Testis (tissue), 5 donors: ENCODE measurements at places on chromosomes 4 and X. TPM values are rescaled to one million over a fixed set of nuclear protein-coding genes. Genes with fewer than 3 reads are reported as not detected.

GRCh38 chr4:183356931-183357675, 34.9 kb upstream of the CLDN24 start:
- DNase-seq: no peak

DNA sequence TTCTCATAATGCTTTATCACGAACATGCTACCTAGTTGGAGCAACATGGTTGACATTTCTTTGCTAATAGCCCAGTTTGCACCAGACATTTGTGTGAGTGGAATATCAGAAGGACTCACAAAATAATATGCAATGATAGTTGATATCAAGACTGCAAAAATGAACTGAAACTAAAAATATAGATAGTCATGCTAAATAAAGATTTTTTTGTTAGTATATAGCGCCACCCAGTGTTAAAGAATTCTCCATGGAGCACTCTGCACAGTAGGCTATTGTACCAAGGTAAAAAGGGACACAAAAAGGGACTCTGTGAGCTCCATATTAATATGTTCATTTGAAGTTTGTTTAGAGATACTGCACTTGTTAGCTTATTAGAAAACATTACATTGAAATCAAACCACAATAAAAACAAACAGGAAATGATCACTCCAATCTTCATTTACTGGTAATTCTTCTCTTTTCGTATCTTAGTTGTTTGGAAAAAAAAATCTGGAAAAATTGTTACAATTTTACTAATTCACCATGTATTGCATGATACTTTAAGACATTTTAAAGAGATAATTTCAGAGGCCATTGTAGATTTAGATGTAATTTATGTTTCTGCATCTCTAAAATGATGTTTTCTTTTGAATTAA, 1509.6 kb downstream of the ADGRL3 start:
- peak; percentile 14 for DNase-seq

Gene SSX1
- 14.3 TPM for total RNA-seq

- DNase-seq: no peak
Measured at GRCh38 chrX:40444798-40445496, 135.8 kb upstream of the ATP6AP2 start.

DNA sequence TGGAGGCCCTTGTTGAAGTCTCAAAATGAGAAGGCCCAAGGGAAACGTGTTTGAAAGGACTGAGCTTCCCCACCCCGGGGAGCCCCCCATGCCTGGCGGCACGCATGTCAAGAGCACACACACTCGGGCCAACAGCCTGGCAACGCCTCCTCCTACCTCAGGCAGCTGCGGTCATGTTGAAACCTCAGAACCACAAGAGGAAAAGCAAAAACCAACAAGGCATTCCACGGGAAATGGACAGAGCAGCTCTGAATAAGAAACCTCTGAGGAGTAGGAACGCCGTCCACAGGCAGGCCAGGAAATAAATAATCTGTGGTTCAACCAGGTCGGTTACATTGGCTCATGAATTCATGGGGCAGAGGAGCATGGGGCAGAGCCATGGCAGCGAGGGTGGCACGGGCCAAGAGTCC, 95.7 kb upstream of the AFAP1 start:
- no peak for DNase-seq

DNA sequence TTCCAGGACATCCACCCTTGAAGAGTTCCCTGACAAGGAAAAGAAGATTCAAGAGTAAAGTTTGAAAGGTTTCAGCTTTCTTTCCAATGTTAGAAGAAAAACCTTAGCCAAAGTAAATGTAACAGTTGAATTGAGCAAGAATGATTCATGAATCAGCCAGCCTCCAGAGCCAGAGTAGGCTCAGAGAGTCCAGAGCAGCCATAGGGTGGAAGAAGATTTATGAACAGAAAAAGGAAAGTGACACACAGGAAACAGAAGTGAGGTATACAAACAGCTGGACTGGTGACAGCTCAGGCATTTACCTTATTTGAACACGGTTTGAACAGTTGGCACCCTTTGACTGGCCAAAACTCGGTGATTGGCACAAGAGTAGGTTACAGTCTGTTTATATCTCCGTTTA, 63.2 kb downstream of the QDPR start:
- DNase-seq: no peak

Gene GPC3
- 5.4 TPM for total RNA-seq

DNA sequence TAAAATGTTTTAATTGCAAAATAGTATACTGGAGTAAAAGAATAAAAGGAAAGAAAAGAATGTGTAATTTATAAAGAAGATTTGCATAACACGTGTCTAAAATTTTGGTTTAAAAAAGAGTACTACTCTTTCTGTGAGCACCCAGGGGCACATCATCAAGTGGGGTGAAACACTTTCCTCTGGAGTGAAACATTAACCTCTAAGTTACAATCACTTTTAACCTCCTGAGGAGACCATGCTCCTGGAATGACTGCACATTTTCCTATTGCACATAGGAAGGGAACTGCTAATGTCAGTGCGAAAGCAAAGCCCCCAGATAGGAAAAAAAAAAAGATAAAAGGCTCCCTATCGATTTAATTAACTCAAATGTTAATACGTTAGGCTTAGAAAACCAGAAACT, 13.3 kb downstream of the VEGFC start:
- DNase-seq: no peak

Gene PITX2
- total RNA-seq: 0.93 TPM

Gene VSIG4
- total RNA-seq: 19.9 TPM

Gene PAGE5
- total RNA-seq: 28.7 TPM

GRCh38 chr4:76896614-76897535, 1.1 kb downstream of the SOWAHB start:
- peak; percentile 34 for DNase-seq

DNA sequence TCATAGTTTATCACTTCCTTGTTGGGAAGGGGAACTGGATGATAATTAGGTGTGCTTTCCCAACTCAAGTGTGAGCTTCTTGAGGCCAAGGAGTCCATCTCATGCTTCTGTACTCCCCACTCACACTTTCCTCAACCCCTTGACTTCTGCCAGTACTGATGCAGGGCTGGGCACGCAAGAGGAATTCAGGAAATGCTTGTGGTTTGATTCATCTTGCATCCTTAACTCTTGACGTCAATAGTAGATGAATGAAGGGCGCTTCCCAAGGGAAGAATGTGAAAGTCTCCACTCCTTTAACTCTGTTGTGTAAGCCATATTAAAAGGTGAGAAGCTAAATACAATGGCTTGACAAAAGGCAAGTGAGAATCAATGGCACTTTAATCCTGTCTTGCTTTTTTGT, 101.8 kb downstream of the AGTR2 start:
- no peak for DNase-seq

DNA sequence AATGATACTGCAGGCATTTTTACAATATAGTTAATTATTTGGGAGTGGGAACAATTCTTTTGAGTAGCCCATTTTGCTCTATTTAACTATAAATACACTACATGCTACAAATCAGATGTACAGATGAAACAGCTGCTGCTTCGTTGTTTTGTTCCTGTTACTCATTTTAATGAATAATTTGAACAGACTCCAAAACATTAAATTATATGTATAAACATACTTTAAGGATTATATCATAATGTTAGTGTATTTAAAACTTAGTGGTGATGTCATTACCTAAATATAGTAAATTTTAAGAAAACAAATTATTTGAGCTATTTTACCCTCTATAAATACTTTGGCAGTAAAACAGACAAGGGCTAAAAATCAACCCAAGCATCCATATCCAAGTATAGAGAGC, 60.7 kb downstream of the GAB1 start:
- no peak for DNase-seq

DNA sequence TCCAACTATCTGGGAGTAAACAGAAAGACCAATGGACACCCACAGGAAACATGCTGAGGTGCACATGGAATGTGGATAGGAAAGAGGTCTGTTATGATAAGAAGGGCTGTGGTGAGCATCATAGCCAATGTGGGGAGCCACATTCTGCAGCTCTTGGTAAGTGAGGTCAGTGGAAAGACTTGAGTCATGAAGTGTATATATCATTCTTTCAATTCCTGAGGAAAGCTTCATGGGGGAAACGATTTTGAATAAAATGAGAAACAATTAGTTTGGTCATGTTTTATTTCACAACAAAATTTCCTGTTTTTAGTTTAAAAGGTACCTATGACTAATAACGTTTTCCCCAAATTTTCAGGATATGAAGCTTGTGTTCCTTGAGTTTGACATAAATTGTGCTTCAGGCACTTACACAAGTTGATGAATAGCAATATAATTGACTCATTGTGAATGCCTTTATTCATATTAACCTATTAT, 41.4 kb upstream of the RASSF6 start:
- no peak for DNase-seq

Gene HERC5
- 127 TPM for total RNA-seq

- DNase-seq: no peak
Measured at GRCh38 chr4:153409412-153409811, 56.7 kb upstream of the TMEM131L start.

GRCh38 chr4:124097447-124097846, 615.1 kb downstream of the ANKRD50 start:
- no peak for DNase-seq

DNA sequence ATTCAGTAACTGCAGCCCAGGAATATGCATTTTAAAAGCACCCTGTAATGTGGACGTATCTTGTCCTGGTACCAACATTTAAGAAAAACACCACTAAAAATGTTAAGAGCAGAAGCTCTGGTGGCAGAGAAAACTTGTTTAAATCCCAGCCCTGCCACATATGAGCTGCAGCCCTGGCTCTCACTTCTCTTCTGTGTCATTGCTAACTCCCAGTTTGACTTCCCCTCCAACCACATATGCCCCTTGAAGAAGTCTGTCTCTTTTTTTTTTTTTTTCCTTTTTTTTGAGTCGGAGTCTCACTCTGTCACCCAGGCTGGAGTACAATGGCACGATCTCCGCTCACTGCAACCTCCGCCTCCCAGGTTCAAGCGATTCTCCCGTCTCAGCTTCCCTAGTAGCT, 14.8 kb downstream of the LHFPL1 start:
- no peak for DNase-seq

DNA sequence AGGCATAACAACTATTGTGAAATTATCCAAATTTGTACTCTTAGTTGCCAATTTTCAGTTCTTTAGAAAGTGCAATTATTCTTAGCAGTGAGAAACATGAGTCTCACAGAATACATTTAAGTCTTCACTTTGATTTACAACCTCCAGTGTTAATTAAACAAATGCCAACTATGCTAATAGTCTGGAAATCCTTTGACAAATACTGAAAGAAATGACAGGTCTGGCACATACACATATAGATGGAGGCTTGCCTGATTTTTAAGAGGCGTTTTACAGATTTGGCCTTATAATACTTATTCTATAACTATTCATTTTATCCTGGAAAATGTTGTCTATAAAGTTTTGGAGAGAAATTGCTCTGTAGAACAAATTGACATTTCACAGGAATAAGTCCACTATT, 320.1 kb downstream of the TRIML1 start:
- no peak for DNase-seq

Gene CSAG1
- 0.50 TPM for total RNA-seq

Gene TMSB15C
- 2.7 TPM for total RNA-seq

DNA sequence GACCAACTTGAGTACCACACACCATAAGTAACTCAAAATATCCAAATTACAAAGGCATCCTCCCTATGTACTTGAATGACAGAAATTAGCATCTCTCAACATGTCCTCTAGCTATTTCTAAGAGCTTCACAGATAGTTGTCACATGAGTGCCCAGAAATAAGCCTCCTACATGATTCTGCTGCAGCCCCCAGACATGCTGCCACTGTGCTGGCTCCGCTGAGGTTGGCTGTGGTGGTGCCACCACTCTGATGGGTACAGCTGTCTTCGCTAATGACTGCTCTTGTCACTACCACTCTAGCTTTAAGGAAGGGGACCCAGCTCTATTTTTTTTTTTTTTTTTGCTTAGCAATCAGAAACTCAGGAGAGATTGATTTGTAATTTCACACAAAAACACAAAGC, 256.0 kb downstream of the GRXCR1 start:
- no peak for DNase-seq

- DNase-seq: no peak
Measured at GRCh38 chrX:136021160-136021559, 35.9 kb downstream of the SLC9A6 start.

Gene TSPAN7
- 6.4 TPM for total RNA-seq

- no peak for DNase-seq
Measured at GRCh38 chr4:78768452-78769180, 7.5 kb upstream of the BMP2K start.

GRCh38 chr4:8571702-8572685, 8.2 kb upstream of the GPR78 start:
- DNase-seq: no peak
